ENCODE measurements at places on chromosomes 4 and X.

- no peak for DNase-seq
These were observed 23.6 kb downstream of the MGST2 start for GRCh38 chr4:139689093-139689722.

- DNase-seq, result no peak
These were observed 26.4 kb upstream of the HPGDS start for GRCh38 chr4:94369046-94369445.

GRCh38 chrX:86421771-86422170 lies 273.5 kb downstream of the DACH2 start:
- no peak for DNase-seq

- DNase-seq, result no peak
These were observed 211.3 kb downstream of the ARHGAP10 start for GRCh38 chr4:147943159-147943638.

GRCh38 chr4:6331018-6331417 lies 61.4 kb downstream of the WFS1 start:
- peak; percentile 47 for DNase-seq

DNA sequence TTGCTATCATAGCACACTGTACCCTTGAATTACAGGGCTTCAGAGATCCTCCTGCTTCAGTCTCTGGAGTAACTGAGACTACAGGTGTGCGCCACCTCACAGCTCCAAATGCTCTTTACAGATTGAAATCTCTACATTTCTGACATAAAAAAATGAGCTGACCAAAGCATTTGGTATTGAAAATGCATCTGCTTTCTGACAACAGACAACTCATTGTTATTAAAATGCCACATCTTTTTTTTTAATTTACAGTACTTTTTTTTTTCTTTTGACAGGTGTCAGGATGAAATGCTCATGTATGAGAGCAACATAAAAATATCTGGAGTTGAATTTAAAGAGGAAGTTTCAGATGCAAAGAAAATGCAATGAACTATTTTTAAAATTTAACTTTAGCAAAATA lies 764.5 kb downstream of the TRAM1L1 start:
- no peak for DNase-seq

DNA sequence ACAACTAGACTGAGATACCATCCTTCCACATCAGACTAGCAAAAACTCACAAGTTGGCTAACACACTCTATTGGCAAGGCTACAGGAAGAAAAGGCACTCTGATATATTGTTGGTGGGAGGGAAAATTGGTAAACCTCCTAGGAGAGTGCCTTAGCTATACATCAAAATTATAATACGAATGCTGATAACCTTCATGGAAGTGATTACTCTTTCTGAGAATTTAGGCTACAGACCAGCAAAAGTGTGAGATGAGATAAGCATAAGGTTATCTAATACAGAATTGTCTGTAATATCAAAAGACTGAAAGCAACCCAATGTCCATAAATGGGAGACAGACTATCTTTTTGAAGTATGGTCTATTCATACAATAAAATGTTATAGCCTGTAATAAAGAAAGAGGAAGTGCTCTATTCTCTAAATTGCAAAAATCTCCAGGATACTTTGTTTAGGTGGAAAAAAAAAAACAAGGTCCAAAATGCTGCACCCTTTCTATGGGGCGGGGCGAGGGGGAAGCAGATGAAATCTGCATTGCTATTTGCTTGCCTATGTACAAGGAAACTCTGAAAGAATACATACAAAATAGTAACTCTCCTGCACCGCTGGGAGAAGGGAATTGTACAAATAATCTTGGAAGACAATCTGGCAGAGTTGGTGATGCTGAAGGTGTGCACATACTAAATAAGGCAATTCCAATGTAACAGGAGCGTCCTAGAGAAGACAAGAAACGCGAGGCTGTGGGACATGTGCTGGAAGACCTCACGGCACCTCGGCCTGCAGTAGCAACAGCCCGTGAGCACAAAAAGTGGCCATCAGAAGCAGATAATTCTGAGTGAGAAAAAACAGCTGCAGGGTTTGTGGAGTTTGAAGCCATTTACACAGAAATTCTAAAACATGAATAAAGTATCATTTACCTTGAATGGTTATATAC lies 109.7 kb downstream of the AFAP1 start:
- DNase-seq, result no peak

All from PC-3 (cell line).